ENCODE measurements at places on chromosomes 6 and 20.

DNA sequence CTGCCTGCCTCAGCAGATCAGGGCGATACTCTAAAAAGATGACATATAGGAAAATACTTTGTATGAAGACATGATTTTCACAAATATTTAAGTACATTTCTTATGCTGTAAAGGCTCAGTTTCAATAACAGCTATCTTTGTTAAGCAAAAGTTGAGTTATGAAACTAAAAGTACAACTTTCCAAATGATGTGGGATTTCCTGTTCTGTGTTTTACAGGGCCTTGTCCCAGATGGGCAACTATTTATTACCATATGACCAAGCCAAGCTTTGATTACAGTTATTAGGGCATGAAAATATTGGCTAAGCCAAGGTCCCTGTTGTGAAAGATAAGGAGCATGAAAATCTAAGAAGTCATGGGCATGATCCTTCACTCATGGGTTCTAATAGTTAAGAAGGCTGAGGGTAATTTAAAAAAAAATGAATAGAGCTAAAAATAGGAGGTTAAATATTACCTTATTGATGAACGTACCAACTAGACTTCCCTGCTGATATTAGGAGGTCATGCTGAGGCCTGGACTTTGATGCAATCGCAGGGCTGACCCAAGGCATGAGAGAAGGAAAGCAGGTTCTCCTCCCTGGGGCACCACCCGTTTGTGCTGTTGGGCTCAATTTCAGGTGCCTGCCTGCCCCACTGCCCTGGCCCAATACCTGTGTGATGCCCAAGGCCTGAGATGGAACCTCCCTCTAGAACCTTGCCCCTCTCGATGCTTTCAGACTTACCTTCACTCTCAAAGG, 294.4 kb upstream of the PRDM1 start:
- DNase-seq, result no peak

DNA sequence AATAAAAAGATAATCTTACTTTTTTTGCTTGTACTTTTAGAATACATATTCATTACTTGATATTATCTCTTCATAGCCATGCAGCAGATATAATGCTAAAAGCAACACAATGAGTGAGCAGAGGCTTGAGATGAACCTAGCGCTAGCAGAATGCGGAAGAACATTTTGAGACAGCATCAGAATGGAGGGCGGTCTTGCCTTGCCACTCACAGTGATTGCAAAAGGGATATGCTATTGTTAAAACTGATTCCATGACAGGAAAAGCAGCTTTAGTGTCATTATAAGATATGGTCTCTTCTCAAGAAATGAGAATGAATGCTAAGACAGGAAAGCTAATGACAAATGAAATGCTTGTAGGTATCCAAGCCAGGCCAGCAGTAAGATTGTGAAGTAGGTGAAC, 200.0 kb upstream of the GJE1 start:
- DNase-seq, result no peak

DNA sequence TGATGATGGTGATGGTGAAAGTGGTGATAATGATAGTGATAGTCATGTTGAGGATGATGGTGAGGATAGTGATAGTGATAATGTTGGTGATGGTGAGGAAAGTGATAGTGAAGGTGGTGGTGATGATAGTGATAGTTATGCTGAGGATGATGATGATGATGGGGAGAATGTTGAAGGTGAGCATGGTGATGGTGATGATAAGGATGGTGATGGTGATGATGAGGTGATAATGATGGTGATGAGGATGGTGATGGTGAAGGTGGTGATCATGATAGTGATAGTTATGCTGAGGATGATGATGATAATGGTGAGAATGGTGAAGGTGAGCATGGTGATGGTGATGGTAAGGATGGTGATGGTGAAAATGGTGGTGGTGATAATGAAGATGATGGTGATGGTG, 64.9 kb upstream of the ZNF337 start:
- DNase-seq, result no peak

- peak; percentile 4 for DNase-seq
Observed at GRCh38 chr6:147741389-147741788, 232.9 kb downstream of the SAMD5 start.

GRCh38 chr6:137904822-137905617, 38.0 kb downstream of the TNFAIP3 start:
- no peak for DNase-seq

DNA sequence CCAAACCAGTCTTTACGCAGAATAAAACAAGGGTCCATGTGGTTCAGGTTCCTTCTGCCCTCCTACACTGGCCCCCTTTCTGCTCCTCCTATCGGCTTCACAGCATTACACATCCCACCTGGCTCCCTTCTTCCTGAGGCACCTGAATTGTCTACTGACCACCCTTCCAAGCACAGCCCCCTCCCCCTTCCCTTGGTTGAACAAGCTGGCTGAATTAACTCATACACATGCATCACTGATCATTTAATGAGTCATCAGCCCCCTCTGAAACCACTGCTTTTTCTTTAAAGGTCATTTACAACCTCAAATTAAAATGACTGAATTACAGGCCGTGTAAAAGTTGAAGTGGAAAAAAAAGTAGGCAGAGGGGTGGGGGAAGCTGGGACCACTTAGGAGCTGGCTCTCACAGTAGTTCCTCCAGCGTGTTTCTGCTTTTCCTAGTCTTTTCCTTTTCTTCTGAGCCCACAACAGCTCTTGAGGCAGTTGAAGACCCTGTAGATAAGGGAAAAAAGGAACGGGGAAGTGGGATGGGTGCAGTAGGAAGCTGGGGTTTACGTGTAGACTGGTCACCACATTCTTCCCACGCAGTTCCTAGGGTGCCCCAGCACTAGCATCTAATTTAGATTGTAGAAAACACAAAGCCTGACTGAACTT, 67.6 kb downstream of the FYN start:
- no peak for DNase-seq

DNA sequence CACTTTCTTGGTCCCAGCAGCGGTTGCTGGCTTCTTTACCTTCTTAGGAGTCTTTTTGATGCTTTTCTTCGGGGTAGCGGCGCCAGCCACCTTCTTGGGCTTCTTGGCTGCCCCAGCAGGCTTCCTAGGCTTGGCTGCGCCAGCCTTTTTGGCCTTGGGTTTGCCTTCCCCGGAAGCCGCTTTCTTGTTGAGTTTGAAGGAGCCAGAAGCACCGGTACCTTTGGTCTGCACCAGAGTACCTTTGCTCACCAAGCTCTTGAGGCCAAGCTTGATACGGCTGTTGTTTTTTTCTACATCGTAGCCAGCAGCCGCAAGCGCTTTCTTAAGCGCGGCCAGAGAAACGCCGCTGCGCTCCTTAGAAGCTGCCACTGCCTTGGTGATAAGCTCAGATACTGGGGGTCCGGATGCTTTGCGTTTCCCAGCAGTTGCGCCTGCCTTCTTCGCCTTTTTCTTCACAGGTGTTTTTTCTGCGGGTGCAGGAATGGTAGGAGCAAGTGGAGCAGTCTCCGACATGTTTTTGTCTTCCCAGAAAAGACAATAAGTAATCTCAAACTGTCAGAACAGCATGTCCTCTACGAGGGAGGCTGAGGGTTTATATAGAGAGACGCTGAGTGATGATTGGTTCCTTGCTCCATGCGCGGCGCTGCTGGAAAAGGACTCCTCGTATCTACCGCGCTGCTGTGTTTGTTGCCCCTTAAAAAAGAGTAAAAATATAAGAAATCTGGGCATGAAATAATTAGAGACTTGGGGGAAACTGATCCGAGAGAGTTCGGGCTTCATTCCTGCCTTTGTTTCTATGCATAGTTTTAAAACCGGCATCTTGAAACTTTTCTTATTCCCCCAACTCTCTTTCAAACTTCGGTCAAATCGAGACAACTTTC, 130.3 kb upstream of the BTN3A2 start:
- no peak for DNase-seq

GRCh38 chr20:38357653-38358207, 11.4 kb downstream of the LBP start:
- no peak for DNase-seq

GRCh38 chr6:134495203-134495889, 177.4 kb upstream of the SGK1 start:
- no peak for DNase-seq

GRCh38 chr6:39157511-39157910, 42.5 kb upstream of the SAYSD1 start:
- no peak for DNase-seq

DNA sequence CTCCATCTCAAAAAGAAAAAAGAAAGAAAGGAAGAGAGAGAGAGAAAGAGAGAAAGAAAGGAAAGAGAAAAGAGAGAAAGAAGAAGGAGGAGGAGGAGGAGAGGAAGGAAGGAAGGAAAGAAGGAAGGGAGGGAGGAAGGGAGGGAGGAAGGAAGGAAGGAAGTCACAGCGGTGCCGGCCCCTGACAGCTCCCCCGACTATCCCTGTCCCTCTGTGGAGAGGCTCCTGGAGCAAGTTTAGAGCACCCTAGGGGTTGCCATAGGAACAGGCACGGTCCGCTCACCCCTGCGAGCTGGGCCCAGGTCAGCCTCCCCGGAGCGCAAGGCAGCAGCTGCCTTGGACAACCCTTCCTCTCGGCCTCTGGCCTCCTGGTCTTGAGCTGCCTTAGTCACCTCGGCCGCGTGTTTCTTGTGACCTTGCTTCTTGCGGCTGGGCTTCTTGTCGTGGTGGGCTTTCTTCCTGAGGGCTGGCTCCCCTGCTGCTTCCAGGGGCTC, 6.8 kb downstream of the BNIP5 start:
- no peak for DNase-seq

- DNase-seq, result no peak
Observed at GRCh38 chr20:54172856-54173652, 732 bp downstream of the CYP24A1 start.

DNA sequence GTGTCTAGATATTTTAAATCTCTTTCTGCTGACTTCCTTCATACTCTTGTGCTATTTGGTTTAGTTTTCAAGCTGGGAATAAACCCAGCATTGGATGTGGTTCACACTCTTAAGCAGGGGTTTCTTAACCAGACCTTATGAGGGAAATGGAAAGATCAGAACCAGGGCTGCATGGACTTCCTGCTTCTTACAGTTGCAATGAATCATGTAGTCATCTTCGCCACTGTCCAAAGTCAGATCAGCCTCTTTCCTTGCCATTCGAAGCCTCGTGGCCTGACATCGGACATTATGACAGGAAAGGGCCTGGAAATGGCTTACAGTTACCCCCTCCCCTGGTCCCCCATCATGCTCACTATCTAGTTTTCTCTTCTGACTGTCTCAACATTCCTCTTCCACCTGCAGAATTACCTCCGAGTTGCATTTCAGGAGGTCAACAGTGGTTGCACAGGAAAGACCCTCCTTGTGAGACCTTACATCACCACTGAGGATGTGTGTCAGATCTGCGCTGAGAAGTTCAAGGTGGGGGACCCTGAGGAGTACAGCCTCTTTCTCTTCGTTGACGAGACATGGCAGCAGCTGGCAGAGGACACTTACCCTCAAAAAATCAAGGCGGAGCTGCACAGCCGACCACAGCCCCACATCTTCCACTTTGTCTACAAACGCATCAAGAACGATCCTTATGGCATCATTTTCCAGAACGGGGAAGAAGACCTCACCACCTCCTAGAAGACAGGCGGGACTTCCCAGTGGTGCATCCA, 16.8 kb upstream of the NAA20 start:
- no peak for DNase-seq

Data from fibroblast of skin of left biceps (primary cell).